ENCODE measurements at places on chromosomes 1 and 21.

GRCh38 chr1:116288201-116288598, 84.8 kb upstream of the ATP1A1 start:
- no peak for DNase-seq

DNA sequence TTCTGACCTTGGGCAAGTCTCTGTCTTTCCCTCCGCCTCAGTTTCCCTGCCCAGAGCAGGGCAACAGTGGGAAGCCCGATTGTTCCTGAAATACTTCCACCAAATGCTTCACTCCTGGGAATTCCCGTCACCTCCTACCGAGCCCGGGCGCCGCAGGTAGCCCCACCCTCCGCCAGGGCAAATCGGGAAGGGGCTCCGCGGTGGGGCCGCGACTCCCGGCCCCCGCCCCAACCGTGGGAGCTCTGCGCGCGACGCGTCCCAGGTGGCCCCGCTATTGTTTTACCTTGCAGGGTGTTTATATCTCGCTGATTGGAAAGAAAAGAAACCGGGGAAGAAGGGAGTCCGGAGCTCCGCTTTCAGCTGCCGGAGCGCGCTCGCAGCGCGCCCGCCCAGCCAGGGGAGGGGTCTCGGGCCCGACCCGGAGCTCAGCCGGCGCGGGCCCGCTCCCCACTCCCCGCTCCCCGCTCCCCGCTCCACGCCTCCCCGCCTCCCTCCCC, 407 bp downstream of the IGSF3 start:
- DNase-seq, result peak; percentile 24

DNA sequence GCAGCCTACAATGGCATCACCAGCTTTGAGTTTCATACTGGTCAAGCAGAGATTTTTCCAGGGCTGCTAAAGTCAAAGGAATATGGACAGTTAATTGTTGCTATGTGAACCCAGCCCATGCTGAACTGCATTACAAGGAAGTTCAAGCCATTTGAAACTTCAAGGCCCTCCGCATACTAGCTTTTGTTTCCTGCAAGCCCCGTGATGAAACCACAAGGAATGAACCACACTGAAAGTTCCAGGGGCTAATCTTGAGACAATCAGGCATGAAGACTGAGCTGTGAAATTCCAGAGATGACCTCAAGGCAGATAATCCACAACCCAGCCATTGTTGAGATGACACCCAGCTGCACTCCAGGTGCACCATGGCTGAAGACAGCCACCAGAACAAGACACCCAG, 180.8 kb downstream of the C1orf21 start:
- no peak for DNase-seq

DNA sequence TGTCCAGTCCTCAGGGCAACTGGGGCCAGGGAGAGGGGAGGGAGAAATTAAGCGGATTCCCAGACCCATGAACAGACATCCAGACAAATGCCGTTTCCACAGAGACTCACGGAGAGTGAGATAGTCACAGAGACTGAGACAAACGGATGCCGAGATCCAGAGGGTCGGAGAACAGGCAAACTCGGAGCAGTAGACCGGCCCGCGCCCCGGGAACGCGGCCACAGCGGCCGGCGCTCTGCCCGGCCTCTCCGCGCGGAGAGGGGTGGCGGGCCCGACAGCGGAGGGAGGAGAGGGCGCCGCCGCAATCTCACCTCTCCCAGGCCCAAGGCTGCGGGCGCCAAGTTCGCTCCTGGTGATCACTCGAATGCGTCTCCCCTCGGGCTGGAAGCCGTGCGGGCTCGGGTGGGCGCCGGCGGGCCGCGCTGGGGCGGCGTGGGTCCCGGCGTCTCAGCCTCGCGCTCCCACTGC, 831 bp upstream of the FOXD2 start:
- DNase-seq, result no peak

GRCh38 chr1:216822480-216822879, 99.3 kb upstream of the ESRRG start:
- no peak for DNase-seq

DNA sequence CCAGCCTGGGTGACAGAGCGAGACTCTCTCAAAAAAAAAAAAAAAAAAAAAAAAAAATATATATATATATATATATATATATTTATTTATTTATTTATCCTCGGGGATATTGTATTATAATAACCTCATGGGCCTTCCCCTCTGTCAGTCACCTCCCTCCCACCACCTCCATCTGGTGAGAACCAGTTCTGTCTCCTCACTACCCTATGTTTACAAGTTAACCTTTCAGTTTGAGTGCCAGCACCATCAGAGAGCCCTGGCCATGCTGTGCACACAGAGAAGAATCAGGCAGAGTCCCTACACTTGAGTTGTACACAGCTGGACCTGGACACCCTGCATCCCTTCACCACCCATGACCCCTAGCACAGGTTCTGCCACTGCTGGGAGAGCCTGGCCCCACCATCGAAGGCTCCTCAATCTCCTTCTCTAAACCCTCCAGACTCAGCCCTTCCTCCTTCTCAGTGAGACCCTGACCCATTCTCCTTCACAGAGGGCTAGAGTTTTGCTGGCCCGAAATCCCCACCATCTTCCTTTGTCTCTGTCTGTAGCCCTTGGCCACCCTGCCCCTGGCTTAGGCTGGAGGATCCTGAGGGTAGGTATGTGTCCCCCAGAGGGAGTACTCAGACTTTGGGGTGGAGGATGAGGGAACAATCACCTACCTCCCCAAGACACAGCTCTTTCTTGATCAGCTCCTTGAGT, 1.2 kb downstream of the S100A5 start:
- DNase-seq, result no peak

DNA sequence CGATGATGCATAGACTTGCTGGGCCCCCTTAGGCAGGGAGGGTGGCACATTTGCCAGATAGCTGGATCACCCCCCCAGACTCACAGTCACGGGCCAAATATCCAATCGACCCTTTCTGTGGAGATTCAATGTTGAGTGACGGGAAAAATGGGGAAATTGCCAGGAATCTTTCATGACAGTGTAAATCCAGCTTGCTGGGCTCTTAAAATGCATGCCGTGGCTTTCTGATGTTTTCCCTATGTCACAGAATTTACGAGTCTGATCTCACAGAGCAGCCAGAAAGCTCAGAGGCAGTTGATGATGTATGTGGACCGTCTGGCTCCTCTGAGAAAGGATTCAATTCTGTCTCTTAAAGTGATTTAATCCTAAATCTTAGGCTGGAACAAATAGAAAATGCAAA, 150.1 kb upstream of the ZNF644 start:
- DNase-seq, result no peak

DNA sequence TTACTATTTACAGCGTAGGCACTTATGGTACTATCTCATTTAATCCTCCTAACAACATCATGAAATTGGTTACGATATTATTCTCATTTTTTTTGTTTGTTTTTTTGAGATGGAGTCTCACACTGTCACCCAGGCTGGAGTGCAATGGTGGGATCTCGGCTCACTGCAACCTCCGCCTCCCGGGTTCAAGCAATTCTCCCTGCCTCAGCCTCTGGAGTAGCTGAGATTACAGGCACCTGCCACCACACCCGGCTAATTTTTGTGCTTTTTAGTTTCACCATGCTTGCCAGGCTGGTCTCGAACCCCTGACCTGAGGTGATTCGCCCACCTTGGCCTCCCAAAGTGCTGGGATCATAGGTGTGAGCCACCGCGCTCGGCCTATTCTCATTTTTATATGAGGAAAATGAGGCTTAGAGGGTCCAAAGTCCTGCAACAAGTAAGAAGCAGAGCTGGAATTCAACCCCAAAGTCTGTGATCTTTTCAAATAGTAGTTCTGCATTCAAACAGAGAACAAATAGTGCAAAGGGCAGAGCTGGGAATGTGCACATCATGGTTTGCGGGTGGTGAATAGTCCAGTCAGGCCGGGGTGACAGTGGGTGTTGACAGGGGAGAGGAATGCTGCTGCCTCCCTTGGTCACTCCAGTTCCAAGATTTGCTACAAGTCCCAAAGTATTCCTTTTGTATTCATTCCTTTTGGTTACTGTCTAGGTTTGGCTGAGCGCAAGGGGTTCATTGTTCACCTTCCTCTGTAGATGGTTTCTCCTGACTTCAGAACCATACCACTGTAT, 4.6 kb downstream of the PRUNE1 start:
- DNase-seq, result no peak

DNA sequence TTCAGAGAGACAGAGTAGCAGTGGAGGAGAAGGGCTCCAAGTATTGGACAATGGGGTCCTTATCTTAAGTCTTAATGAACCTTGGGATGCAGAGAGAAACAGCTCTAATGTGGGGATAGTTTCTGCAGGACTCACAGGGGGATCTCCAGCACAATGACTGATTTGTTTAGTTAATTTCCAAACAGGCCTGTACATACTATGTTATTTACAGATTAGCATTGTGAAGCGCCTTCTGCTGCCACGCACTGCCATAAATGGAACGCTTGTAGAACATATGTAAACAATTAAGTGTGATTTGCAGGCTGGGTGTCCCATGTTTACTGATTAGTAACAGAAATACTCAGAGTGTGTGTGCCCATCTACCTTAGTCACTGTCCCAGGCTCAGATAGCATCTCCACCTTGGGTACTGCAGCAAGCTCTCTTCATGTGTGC, 56.1 kb downstream of the NTPCR start:
- no peak for DNase-seq

- no peak for DNase-seq
Observed at GRCh38 chr1:19696820-19697219, 32.1 kb downstream of the HTR6 start.

DNA sequence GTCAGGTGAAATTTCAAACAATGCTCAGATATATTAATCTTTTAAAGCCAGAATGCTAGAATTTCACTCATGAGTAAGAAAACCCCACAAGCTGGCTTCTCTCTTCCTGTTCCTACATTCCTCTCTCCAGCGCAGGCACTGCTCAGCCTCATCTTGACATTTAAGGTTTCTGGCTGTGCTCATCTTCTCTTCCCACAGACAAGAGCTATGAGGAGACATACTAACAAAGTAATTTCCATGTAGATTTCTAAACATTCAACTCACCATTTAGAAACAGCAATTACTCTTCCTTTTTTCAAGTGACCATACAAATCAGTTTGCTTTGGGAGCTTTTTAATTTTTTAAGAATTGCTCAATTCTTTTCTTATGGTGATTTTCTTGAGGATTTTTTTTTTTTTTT, 7.8 kb upstream of the LRRC8D start:
- no peak for DNase-seq

GRCh38 chr1:42214447-42214871, 49.9 kb upstream of the GUCA2A start:
- no peak for DNase-seq

- no peak for DNase-seq
Observed at GRCh38 chr1:65420590-65421350, at the start of the genes LEPR and LEPROT. TSS of gene LEPR (plus strand) at chr1:65420668. CDS start at chr1:65565566, 144,898 bp downstream. TSS of gene LEPROT (plus strand) at chr1:65420668. CDS start at chr1:65420725, 57 bp downstream.

- no peak for DNase-seq
Observed at GRCh38 chr1:30728832-30729638, 5.7 kb upstream of the MATN1 start.

DNA sequence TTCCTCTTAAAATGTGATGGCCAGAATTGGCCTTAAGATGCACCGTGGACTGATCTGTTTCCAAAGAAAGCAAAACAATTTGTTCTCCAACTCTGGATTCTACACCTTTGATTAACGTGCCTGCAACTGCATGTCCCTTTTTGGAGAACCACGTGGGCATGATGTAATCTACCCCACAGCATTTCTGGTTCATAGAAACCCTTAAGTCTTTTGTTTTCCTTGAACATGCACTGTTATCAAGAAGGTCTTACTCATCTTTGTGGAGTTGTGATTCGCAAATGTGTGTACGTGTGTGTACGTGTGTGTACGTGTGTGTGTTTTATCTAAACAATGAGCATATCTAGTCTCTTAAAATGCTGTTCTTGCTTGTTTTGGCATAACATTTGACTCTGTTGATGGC, 57.8 kb downstream of the LPAR3 start:
- no peak for DNase-seq

GRCh38 chr21:37270576-37271365, 3.6 kb upstream of the VPS26C start:
- DNase-seq, result no peak

DNA sequence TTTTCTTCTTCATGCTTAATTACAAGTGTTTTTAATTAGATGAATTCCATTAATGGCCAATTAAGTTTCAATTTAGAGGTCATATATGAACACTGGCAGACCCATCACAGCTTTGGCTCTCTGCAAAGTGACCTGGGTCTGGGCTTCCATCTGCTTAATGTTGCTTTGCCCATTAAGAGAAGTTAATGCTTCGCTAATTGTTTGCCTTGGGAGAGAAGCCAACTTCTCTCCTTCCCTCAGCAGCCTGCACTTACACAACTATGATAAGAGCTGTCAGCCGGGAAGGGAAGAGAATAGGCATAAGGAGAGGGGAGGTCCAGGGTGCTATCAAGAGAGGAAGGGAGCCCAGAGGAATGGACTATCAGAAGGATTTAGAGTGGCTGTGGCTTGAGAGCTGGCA, 29.0 kb upstream of the CCDC190 start:
- DNase-seq, result no peak

DNA sequence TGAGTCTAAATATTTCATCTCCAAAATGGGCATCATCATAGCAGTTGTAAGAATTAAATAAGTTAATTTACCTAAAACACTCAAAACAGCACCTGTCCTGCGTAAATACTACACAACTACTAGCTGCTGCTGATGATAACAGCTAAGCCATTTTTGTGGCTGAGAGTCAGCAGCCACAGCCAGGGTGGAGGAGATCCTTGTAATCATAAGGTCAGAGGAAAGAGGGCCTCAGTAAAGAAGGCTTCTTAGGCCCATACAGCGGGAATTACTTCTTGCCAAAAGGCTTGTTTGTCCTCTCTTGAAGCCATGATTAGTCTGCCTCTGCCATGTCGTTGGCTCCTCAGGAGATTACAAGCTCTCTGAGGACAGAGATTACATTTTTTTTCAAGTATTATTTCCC, 245.0 kb downstream of the FGGY start:
- no peak for DNase-seq

GRCh38 chr1:33842348-33842747, 21.5 kb upstream of the HMGB4 start:
- no peak for DNase-seq

DNA sequence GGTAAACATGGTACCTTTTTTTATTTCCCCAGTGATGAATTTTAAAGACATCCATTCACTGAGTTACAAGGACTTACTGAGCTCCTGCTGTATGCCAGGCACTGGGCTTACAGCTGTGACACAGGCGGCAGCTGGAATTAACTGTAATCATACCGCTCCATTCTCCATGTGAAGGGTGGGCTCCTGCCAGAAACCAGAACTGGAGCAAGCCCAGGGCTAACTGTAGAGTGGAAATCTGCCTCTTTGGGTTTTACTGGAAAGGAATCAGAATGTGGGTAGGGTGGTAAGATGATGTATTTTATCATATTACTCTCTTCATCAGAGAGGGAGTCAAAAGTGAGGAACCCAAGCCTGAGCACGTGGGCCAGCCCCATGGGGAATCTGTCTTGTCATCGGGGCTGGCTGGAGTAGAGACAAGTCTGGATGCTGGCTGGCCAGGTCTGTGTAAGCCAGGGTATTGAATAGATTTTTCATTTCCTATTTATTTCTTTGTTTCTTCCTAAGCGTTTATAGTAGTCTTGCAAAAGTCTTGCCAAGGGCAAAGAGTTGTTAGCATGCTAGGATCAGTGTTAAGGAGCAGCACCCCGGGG, 21.5 kb downstream of the FGGY start:
- no peak for DNase-seq
